ENCODE measurements at places on chromosomes 1 and 21. TPM values are rescaled to one million over a fixed set of nuclear protein-coding genes. Genes with fewer than 3 reads are reported as not detected.

Gene VWA5B1
- under 0.01 TPM for total RNA-seq

Gene IVNS1ABP
- total RNA-seq = 37.8 TPM

Gene CYP4A11
- not detected for total RNA-seq

GRCh38 chr1:3598051-3598491, 13.2 kb downstream of the MEGF6 start:
- no peak overlapping the region for H3K27ac ChIP-seq
- DNase-seq = no peak
- peaks cover 27% of the 10 kb centered on the region for H3K4me1 ChIP-seq
- no peaks in the 10 kb centered on the region for H3K36me3 ChIP-seq
- no peaks in the 10 kb centered on the region for H3K27me3 ChIP-seq
- H3K4me3 ChIP-seq = peak overlapping the region; percentile 17

- H3K4me3 ChIP-seq = no peak overlapping the region
- no peaks in the 10 kb centered on the region for H3K27me3 ChIP-seq
- no peak for DNase-seq
- no peak overlapping the region for H3K27ac ChIP-seq
- H3K4me1 ChIP-seq = no peaks in the 10 kb centered on the region
Observed at GRCh38 chr1:28341591-28341990, 12.8 kb downstream of the MED18 start.

DNA sequence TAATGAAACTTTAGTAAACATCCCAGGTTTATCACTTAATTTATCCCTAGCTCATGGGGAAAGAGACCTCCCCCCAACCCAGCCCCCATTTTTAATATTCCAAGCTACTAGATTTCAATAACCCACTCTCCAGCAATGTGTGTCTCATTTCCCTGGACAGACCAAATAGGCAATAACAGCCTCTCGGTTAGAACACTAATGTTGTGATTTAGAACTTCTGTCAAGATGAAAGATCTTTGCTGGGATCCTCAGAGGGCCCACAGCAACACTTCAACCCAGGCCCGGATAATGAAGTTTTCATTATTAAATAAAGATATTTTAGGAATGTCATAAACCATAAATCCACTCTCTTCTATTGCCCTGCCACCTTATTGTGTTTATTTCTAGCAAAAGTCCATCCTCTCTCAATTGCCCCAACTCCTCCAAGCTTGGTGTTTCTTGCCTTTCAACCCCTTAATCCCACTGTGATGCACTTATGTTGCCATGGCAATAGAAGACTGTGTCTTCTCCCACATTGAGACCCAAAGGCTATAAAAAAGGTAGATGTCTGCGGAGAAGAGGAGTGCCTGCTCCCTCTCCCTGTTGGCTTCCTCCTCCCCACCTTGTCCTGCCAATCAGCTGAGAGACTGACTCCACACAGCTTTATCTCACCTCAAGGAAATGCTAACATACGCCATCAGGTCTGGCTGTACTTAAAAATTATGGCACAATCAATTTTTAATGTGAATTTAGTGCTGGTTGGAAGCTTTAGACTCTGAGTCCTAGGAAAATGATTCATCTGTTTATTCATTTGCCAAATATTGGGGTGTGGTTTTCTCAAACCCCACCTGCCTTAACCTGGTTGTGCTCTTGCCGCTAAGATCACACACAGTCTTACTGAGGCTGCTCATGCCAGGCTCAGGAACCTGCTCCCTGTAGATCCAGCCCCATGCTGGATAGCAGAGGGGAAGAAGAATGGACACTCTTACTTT, 258.3 kb upstream of the CAMK1G start:
- no peak overlapping the region for H3K4me3 ChIP-seq
- H3K27ac ChIP-seq = peak overlapping the region; percentile 23
- no peaks in the 10 kb centered on the region for H3K4me1 ChIP-seq
- H3K27me3 ChIP-seq = no peaks in the 10 kb centered on the region
- DNase-seq = no peak
- H3K36me3 ChIP-seq = no peaks in the 10 kb centered on the region

DNA sequence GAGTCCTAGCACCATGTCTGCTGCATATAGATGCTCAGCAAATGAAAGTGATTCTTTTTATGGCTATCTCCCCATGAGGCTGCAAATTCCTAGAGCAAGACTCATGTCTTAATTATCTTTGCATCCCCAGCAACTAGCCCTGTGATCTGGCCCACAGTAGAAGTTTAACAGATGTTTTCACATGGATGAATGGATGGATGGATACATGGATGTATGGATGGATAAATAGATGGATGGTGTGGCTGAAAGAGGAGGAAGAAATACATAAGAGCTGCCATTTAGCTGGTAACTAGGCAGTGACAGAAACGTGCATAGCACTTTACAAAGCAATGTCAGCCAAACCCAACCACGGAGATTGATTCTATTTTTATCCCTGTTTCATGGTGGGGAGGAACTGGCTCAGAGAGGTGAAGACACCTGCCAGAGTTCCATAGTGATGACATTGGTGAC, 32.7 kb upstream of the ZBTB40 start:
- DNase-seq = no peak
- no peak overlapping the region for H3K4me3 ChIP-seq
- no peak overlapping the region for H3K27ac ChIP-seq

DNA sequence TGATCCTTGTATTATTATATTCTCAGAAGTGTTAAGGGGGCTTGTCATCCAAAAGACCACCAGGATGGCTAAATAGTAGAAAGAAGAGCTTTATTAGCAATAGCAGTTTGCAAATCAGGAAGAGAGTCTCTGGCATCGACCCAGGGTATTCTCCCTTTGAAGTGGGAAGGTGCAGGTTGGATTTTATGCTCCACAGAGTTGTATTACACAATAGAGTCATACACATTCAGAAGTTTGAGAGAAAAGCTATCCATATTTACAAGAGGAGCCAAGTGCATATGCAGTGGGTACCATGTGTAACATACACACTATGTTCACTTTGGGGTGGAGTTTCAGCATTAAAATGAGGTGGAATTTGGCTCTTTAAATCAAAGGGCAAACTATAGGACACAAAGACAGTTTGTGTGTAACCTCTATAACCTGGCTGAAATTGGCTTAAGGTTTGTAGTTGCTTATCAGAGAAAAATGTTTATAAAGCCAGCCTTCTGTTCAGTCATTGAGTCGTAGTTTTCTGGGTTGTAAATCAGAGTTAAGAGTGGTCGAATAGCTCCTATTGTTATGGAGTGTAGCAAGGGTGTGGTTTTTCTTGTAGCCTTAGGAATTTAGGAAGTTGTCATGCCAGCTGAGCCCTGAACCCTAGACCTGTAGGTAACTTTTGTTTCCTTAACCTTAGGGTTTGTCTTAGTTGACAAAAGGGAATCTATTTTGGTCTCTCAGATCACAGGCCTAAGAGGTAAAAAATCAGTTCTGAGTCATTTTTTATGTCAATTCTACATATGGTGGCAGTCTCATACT, 125.3 kb downstream of the DNM3 start:
- H3K27ac ChIP-seq = no peak overlapping the region
- no peaks in the 10 kb centered on the region for H3K4me1 ChIP-seq
- H3K27me3 ChIP-seq = no peaks in the 10 kb centered on the region
- no peak for DNase-seq

DNA sequence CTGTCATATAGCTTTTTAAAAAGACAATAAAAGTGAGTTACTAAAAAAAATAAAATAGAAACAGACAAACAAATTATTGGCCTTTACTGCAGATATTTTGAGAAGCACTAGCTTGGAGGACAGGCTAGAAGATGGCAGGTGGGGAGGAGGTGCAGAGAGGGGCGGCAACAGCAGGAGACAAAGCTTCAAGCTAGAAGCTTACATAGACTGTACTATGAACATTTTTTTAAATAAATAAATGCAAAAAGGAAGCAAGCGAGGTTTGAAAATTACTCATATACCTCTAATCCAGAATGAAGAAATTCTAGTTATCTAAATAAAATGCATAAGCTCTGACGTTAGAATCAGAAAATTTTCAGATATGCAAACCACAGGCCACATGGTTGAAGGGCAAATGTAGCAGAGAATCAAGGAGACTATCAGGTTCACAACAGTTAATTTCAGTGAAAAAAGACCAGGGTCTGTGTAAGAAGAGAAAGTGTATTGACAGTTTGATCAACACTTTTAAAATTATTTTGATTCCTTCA, 54.9 kb downstream of the NRIP1 start:
- no peak for DNase-seq
- H3K4me3 ChIP-seq = no peak overlapping the region
- H3K36me3 ChIP-seq = no peaks in the 10 kb centered on the region
- no peak overlapping the region for H3K27ac ChIP-seq
- no peaks in the 10 kb centered on the region for H3K27me3 ChIP-seq

DNA sequence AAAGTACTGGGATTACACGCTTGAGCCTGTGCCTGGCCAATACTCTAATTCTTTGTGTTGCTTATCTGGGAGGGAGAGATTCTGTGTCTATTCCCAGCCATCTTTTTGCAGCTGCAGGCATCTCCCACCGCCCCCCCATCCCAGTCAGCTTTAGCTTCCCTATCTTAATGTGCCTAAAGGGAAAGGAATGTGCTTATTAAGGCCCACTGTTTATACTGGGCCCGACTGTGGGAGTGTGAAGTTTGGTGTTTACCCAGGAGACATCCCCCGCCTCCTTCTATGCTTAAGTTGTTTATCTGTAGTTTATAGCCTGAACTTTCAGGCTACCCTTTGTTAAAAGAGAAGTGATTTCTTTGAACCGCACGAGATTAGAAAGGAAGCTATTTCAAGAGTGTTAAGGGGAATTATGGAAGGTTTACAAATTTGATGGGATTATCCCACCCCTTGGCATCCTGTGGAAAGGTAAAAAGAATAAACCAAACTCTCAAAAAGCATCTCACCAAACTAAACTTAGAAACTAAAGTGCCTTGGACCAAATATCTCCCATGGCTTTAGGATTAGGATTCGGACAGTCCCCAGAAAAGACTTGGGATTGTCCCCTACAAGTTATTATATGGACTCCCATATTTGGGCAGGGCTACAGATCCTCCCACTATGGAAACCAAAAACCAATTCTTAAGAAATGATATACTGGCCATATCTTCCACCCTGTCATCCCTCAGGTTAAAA, 25.5 kb upstream of the ZNF496 start:
- no peak overlapping the region for H3K27ac ChIP-seq
- no peak for DNase-seq
- H3K27me3 ChIP-seq = no peaks in the 10 kb centered on the region
- no peaks in the 10 kb centered on the region for H3K36me3 ChIP-seq
- H3K4me3 ChIP-seq = no peak overlapping the region
- peaks cover 12% of the 10 kb centered on the region for H3K4me1 ChIP-seq

DNA sequence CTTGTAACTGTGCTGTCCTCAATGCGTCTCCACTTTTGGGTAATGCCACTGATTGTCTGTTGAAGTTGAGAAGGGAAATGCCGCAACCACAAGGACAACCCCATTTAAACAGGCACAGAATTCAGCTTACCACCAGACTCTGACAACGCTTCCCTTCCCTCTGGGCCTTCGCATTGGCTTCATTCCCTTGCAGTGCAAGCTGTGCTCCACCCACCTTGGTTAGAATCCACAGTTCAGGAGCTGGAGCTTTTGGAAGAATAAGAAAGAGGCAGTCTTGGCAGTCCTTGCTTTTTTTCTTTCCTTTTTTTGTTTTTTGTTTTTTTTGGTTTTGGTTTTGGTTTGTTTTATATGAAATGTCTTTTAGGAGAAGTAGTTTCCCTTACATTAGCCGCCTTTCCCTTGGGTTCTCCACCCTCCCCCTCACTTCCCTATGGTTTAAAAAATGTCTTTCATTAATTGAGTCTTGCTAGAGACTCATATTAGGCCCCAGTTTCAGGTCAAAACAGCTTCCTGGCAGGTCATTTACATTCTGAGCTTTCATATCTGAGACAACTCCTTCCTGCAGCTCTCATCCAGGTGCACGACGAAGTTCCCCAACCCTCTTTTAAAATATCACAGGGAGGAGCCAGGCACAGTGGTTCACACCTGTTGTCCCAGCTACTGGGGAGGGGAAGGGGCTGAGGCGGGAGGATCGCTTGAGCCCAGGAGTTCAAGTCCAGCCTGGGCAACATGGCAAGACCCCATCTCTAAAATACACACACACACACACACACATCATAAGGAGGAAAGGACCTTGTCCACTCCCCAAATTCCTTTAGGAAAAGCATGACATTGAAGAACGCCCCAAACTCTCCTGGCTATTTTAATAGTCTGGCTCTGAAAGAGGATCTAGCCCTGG, 20.7 kb upstream of the LAX1 start:
- H3K27ac ChIP-seq = peak overlapping the region; percentile 15
- DNase-seq = no peak
- H3K36me3 ChIP-seq = peaks cover 28% of the 10 kb centered on the region
- H3K4me1 ChIP-seq = peaks cover 28% of the 10 kb centered on the region
- H3K27me3 ChIP-seq = no peaks in the 10 kb centered on the region
- H3K4me3 ChIP-seq = no peak overlapping the region

- no peak overlapping the region for H3K27ac ChIP-seq
- H3K36me3 ChIP-seq = no peaks in the 10 kb centered on the region
- H3K27me3 ChIP-seq = no peaks in the 10 kb centered on the region
- no peak for DNase-seq
Observed at GRCh38 chr1:221149111-221149510, 269.9 kb downstream of the HLX start.

- H3K27ac ChIP-seq = peak overlapping the region; percentile 79
- no peaks in the 10 kb centered on the region for H3K27me3 ChIP-seq
- no peak for DNase-seq
- peaks cover 65% of the 10 kb centered on the region for H3K4me1 ChIP-seq
- H3K36me3 ChIP-seq = no peaks in the 10 kb centered on the region
Observed at GRCh38 chr1:220819467-220820026, 32.8 kb downstream of the MTARC1 start.

DNA sequence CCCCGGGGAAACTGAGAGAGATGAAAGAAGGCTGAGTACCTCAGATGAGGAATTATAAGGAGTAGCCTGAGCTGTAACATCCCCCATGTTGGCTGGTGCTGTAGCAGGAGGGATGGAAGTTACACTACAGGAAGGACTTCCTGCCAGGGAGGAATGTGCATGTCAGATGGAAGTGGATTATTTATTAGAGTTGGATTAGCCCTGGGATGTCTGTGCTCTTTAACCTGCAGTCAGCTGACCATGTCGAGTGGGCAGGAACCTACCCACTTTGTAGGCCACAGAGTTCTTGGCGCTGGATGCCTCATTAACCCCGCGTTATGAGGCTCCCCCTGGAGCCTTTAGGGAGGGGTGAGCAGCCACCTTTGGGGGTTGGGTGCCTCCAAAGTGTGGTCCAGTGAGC, 757 bp upstream of the SEMA4A start:
- H3K36me3 ChIP-seq = no peaks in the 10 kb centered on the region
- DNase-seq = no peak
- H3K4me1 ChIP-seq = no peaks in the 10 kb centered on the region
- H3K4me3 ChIP-seq = no peak overlapping the region

All from esophagus muscularis mucosa (tissue), 4 donors.